ENCODE measurements at places on chromosomes 7 and 10.

DNA sequence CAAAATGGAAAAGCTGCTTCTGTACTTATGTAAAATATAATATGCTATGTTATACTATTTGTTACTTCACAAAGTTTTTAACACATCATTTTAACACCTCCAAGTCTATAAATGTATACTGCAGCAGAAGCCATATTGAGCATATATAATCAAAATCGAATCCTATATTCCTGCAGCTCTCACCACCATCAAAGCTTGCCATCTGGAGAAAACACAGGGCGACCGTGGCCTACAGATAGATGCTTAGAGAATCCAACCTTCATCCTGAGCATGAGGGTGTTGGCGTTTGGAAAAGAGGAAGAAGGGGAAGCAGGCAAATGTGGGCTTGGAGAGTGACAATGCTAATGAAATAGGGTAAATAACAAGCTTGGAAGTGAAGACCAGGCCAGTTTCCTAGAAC lies 258.8 kb upstream of the IMMP2L start:
- DNase-seq, result no peak

- peak; percentile 23 for DNase-seq
These were observed 73.6 kb downstream of the ABCA13 start for GRCh38 chr7:48244864-48245271.

- DNase-seq, result no peak
These were observed 40.6 kb downstream of the LDB3 start for GRCh38 chr10:86708783-86709380.

- DNase-seq, result no peak
These were observed 277.5 kb downstream of the PLXNA4 start for GRCh38 chr7:132298790-132299189.

DNA sequence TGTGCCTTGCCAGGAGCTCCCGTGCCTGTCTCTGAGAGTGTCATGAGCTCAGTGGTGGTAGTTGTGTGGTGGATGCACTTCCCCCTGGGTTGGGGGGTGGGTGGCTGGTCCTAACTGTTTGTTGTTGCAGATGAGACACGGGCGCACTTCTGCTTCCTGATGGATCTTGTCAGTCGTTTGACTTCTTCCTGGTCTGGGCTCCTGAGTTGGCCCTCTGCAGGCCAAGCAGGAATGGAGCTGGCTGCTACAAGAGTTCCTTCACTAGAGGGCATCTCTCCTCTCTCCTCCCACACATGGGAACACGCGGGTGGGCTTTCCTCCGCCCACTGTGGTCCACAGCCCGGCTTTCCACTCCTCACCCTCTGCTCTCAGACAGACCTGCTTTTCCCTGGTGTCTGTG lies 82.0 kb downstream of the BMS1 start:
- DNase-seq, result no peak

DNA sequence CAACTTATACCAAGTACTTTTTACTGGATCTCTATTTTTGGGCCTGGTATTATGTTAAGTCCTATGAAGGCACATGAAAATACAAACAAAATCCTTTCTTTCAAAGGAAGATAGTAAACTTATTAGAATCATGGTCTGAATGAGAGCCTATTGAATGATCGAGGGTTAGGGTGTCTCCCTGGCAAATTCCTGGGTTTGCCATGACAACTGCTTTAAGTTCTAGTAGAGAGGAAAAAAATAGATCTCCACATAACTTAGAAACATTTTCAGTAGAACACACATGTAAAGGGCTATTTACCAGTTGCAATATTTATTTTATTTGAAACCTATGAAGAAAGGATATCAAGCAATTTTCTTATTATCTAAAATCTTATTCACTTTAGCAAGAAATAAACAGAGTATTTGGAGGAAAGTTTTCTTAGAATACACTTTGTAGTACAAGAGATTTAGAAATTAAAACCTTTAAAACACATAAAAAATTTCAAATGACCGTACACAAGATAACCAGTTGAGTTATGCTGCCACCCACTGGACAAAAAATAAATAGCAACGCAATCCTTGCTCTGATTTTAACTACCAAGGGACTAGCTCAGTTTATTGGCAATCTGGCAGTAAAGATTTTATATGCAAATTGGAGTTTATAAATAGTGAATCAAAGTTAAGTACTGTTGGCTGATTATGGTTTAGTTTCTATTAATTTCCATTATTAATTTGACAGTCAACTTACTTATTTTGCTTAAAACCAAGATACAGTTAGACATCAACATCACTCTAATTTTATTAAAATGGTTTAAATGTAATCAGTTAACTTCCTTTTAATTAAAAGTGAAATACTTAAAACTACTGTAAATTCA lies 33.9 kb downstream of the CACUL1 start:
- no peak for DNase-seq

DNA sequence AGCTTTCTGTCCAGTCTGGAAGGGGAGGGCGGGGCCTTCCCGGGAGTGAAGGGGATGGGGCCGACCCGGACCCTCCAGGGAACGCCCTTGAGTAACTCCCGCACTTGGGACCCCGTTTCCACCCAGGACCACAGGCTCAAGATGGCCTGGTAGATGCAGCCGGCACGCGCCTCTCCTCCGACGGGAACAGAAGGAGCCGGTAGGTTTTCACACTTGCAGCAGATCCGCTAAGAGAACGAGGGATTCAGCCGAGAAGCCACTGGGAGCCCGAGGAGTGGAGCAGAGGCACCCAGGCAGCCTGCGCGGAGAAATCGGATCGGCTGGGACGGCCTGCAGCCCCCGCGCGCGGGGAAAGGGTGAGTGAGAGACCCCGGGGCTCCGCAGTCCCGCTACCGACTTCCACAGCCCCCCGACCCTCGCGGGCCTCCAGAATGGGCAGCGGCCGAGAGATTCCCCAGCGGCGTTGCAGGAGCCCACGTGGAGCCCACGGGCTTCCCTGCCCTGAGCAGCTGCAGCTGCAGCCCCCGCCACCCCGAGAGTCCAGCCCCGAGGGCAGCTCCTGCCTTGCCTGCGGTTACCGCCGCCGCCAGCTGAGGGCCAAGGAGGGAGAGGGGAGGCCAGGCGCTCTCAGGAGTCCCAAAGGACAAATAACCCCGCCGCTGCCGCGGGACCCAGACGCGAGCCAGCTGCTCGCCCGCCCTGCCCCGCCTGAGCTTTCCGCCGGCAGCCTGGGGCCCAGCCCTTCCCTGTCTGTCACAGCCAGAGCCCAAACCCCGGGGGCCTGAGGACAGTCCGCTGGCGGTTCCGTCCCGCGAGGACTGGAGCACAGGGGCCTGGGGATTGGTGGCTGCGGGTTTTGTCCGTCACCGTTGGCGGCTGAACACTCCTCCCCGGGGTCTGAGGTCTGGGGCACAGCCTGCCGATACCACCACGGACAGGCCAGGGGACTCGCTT lies 21.8 kb downstream of the IFT22 start:
- no peak for DNase-seq

DNA sequence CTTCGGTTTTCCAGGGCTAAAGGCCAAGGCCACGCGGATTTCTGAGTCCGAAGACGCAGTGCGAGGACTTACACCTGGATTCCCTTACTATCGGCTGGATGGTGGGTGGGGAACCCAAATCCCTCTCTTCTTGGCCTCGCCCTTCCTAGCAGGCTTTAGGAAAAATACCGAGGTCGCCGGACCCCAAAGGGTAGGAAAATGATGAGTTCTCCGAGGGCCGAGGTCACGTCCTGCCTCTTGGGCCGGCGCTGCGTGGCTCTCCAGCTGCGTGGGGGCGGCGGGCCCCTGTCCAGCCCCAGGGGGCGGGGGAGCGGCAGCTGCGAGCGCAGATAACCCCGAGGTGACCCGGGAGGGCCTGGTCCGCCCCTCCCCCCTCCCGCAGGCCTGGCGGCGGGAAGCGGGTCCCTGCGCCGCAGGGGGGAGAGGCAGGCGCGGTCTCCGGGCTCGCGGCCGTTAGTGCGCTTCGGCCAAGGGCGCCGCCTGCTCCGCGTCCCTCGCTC lies 805 bp upstream of the HMX3 start:
- DNase-seq, result no peak

GRCh38 chr7:105937411-105937810 lies 25.7 kb upstream of the CDHR3 start:
- no peak for DNase-seq

DNA sequence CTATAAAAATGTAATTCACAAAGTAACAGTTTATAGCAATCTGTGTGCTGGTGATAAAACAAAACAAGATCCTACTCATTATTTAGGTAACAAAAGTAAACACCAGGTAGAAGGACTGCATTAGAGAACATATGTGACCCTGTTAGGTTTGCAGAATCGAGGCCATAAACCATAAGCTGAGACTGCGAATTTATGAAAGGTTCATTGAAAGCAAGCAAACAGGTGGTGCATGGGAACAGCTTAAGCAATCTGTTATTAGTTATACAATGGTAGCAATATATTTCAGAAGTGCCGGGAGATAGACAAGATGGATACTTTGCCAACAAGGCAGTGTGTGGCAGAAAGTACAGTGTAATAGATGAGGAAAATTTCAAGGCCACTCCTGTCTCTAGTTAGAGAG lies 23.5 kb upstream of the FAM133B start:
- no peak for DNase-seq

- DNase-seq, result no peak
These were observed 20.2 kb upstream of the PPIF start for GRCh38 chr10:79327090-79327457.

GRCh38 chr7:158387546-158387891 lies 200.1 kb downstream of the PTPRN2 start:
- DNase-seq, result no peak

- no peak for DNase-seq
These were observed 73.3 kb upstream of the PRKG1 start for GRCh38 chr10:51000976-51001375.

- DNase-seq, result no peak
These were observed 173.6 kb upstream of the STEAP4 start for GRCh38 chr7:88480271-88480670.

DNA sequence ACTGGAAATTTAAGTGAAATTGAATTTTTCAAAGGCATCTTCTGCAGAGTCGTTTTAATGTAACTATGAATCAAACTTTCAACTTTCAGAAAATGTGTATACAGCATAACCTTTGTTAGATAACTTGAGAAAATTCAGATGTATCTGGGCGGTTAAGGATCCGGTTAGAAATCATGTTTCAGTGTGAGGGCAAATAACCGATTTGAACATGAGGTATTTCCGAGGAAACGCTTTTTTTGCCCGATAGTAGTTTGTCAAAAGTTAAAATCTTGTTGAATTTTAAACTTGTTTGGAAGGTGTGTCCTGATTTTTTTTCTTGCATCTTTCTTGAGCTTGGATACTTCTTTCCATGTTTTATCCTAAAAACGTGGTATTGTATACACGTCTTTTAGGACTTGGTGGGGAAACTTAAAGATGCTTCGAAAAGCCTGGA lies 1.3 kb upstream of the BMI1 start:
- no peak for DNase-seq

GRCh38 chr10:96655461-96656197 lies 64.7 kb downstream of the PIK3AP1 start:
- DNase-seq, result no peak

- no peak for DNase-seq
These were observed 187.7 kb downstream of the JAZF1 start for GRCh38 chr7:27992755-27993493.

DNA sequence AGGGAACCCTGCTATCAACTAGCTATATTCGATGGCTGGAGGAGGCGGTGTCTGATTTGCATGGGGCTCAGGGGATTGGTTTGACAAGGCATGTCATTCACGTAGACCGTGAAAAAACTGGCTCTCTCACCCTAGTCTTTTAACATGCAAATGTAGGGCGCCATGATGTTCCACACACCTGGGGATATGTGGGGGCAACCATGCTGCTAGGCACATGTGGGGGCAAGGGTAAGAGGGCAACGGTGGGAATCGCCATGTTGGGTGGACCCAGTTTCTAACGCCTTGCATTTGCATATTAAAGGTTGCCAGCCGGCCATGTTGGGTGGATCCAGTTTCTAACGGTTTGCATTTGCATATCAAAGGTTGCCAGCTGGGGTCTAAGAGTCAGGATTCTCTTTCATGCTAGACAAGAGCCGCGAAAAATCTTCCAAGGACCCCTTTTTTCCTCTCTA lies 419.2 kb upstream of the NFE2L3 start:
- DNase-seq, result no peak

- DNase-seq, result no peak
These were observed 1.1 kb upstream of the EGR2 start for GRCh38 chr10:62817121-62817765.

Data from left renal cortex interstitium (tissue), 4 donors.